ENCODE measurements at places on chromosomes 2 and 18. TPM values are rescaled to one million over a fixed set of nuclear protein-coding genes. Genes with fewer than 3 reads are reported as not detected.

Gene GATA6
- total RNA-seq = 4.3 TPM

Gene EDAR
- not detected for total RNA-seq

Gene DOK6
- not detected for total RNA-seq

Gene RAB6D
- not detected for total RNA-seq

GRCh38 chr2:98455494-98455976 lies 10.9 kb downstream of the INPP4A start:
- no peak for DNase-seq

GRCh38 chr2:173402405-173402974 lies 47.8 kb downstream of the CDCA7 start:
- DNase-seq = peak; percentile 75

- no peak for DNase-seq
Measured at GRCh38 chr2:26613241-26614215, 27.6 kb downstream of the CIB4 start.

DNA sequence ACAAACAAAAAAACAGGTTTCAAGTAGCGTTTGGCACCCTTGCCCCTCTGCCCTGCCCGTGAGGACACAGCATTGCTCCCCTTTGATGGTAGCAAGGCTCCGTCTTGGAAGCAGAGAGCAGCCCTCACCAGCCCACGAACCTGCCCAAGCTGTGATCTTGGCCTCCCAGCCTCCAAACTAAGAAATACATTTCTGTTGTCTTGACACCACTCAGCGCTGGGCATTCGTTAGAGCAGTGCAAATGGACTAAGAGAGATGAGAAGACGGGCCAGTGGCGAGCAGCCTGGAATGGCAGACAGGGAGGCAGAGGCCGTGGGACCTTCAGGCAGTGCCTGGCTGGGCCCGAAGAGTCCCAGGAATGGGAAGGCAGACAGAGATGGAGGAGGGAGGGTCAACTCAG lies 109.8 kb downstream of the SH3BP4 start:
- no peak for DNase-seq

- no peak for DNase-seq
Measured at GRCh38 chr2:229582151-229582550, 132.2 kb downstream of the DNER start.

DNA sequence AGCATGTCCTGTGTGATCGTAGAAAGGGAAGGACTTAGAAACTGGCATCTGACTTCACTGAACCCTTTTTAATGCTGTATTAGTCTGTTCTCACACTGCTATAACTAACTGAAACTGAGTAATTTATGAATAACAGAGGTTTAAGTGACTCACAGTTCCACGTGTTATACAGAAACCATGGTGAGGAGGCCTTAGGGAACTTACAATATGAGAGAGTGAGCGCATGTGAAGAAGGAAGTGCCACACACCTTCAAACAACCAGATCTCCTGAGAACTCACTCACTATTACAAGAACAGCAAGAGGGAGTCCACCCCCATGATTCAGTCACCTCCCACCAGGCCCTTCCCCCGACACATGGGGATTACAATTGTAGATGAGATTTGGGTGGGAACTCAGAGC lies 811.3 kb downstream of the CPS1 start:
- peak; percentile 36 for DNase-seq
